ENCODE measurements at places on chromosomes 4 and X.

- no peak for DNase-seq
These were observed 237.5 kb upstream of the DIAPH2 start for GRCh38 chrX:96447161-96447560.

DNA sequence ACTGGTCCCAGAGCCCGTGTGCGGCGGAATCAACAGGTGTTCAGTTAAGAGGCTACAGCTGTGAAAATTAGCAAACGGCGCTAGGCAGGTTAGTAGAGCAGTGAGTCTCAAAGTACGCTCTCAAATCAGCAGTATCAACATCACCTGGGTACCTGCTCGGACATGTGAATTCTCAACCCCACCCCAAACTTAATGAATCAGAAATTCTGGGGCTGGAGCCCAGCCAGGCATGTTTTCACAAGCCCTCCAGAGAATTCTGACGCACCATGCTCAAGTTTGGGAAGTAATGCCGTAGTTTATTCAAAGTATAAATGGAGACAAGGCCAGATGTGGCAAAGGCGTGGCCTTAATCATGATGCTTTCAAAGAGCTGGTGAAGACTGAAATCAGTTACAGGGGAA lies 58.2 kb upstream of the PTCHD1 start:
- no peak for DNase-seq

DNA sequence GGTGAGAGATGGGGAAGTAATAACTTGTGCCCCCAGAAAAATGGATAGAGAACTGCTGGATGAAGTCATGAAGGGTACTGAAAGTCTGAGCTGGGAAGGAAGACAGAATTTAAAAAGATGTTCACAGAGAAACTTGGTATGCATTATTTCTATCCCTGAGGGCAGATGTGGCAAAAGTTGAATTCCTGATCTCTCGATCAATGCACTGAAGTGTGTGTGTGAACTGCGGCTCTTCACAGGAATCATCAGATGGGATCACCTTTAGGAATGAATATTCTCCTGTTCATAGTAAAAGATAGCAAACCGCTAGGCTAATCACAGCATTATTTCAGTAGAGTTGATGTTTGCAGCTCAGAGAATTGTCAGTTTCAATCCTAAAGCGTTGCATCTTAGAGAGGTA lies 86.4 kb downstream of the ELOVL6 start:
- DNase-seq: no peak

DNA sequence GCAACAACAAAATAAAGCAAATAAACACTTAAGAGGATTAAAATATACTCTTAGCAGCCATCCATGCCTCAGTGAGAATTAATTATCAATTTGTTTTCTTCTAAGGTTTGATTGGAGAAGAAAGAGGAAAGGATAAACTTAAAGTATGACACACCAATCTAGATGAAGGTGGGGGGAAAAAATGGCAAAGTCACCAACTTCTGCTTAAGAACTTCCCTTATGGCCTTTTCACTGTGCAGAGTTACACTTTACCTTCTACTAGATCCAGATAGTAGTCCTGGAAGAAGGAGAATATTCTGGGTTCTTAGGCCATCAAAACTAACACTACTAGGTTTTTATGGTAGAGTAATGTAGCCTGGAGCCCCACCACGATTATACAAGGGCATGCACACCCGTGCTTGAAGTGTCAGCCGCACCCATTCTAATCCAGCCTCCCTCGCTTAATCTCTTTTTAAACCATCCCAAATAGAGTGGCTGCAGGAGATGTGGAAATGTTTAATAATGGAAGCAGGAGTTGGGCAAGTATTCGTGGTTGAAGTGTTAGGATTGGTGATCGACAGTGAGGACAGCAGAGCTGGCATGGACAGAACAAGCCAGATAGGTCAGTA lies 14.1 kb downstream of the ENPEP start:
- DNase-seq: no peak

- no peak for DNase-seq
These were observed 1025.3 kb downstream of the PCDH19 start for GRCh38 chrX:99384594-99385374.

Measured in HS-27A (cell line).